Astrocyte (in vitro differentiated cells and primary cell): ENCODE measurements at places on chromosomes 12 and 14.
A peak's percentile ranks its signal among the peaks of the same experiment; 100 is the strongest.

- H3K36me3 ChIP-seq, result peaks cover 86% of the 10 kb centered on the region
- H3K27me3 ChIP-seq, result no peaks in the 10 kb centered on the region
- no peak overlapping the region for H3K4me3 ChIP-seq
- no peaks in the 10 kb centered on the region for H3K4me1 ChIP-seq
- DNase-seq, result peak; percentile 51
Measured at GRCh38 chr12:71636704-71637115, 26.9 kb downstream of the ZFC3H1 start.

DNA sequence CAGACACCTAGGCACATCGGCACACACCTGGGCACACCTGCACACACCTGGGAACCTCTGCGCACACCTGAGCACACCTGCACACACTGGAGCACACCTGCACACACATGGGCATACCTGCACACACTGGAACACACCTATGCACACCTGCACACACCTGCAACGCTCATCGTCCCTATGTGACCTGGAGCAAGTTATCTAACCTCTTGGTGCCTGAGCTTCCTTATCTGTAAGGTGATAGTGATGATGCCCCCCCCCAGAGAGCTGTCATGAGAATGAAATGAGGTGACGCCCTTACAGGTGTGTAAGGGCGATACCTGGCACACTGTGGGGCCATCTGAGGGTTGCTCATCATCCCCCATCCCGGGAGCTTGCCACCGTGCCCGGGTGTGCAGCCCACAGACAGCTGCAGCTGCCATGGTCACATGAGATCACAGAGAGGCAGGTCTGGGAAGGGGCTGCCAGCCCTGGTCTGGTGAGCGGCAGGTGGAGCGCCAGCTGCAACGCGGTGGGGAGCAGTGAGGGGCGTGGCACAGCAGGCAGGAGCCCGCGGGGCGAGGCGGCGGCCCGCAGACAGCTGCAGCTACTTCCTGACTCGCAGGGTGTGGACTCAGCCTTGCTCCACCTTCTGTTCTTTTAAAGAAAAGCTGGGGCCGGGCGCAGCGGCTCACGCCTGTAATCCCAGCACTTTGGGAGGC is 59.9 kb upstream of the FBRSL1 start:
- no peak for DNase-seq
- peaks cover 26% of the 10 kb centered on the region for H3K27me3 ChIP-seq

DNA sequence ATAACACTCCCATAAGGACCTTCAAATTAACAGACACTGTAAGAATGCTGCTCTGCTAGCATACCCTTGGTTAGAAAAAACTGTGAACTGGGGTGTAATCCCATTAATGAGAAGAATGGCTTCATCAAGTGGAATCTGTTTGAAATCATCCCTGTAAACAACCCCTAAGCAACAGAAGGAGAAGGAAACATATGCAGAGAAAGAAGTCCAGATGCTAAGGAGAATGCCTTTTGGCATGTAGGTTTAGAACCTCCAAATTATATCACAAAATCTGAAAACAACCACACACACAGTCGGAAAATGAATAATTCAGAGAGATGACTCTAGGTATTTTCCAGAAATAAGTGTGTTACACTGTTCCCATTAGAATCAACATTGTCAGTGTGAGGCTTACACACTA is 140.2 kb downstream of the NUAK1 start:
- DNase-seq, result no peak
- no peak overlapping the region for H3K27ac ChIP-seq
- H3K4me1 ChIP-seq, result peaks cover 2% of the 10 kb centered on the region
- no peaks in the 10 kb centered on the region for H3K27me3 ChIP-seq

GRCh38 chr12:82694970-82695369 is 8.3 kb downstream of the TMTC2 start:
- H3K27ac ChIP-seq, result no peak overlapping the region
- peak; percentile 35 for DNase-seq
- no peaks in the 10 kb centered on the region for H3K4me1 ChIP-seq

DNA sequence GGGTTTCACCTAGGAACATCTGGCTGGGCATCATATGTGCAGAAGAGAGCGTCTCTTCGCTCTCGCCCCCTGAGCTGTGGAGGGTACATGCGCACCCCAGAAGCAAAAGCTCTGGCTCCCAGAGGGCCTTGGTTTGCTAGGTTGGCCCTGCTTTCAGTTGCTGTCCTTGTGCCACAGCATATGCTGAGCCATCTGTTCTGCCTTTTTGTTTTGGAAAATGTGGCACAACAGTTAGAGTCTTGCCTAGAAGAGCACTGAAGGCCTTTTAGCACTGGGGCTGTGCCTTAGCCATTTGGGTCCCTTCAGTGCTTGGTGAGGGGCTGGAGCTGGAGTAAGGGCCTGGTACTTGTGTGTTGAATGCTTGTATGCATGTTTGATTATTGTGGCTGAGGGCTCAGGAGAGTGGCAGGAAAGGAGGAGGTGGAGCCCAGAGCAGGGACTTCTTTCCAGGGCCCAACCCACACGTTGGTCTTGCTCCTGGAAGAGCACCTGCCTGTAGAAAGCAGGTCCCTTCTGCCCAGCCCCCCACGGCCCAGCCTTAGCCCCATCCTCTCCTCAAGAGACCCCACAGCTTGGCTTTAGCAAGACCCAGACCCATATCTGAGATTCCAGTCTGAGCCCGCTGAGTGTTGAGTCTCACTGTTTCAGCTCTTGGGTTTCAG is 113.7 kb downstream of the SLC25A47 start:
- H3K27ac ChIP-seq, result no peak overlapping the region
- no peak overlapping the region for H3K4me3 ChIP-seq
- no peaks in the 10 kb centered on the region for H3K27me3 ChIP-seq
- peaks cover 32% of the 10 kb centered on the region for H3K4me1 ChIP-seq
- H3K36me3 ChIP-seq, result no peaks in the 10 kb centered on the region
